ENCODE measurements at places on chromosomes 3 and 15.

DNA sequence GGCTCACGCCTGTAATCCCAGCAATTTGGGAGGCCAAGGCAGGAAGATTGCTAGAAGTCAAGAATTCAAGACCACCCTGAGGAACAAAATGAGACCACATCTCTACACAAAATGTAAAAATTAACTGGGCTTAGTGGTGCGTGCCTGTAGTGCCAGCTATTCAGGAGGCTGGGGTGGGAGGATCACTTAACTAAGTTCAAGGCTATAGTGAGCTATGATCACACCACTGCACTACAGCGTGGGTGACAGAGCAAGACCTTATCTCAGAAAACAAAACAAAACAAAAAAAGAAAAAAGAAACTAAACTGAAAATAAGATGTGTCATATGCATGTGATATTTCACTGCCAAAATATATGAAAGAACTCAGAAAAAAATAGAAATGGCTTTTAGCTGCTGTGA is 243.3 kb upstream of the CCDC54 start:
- no peak for DNase-seq

DNA sequence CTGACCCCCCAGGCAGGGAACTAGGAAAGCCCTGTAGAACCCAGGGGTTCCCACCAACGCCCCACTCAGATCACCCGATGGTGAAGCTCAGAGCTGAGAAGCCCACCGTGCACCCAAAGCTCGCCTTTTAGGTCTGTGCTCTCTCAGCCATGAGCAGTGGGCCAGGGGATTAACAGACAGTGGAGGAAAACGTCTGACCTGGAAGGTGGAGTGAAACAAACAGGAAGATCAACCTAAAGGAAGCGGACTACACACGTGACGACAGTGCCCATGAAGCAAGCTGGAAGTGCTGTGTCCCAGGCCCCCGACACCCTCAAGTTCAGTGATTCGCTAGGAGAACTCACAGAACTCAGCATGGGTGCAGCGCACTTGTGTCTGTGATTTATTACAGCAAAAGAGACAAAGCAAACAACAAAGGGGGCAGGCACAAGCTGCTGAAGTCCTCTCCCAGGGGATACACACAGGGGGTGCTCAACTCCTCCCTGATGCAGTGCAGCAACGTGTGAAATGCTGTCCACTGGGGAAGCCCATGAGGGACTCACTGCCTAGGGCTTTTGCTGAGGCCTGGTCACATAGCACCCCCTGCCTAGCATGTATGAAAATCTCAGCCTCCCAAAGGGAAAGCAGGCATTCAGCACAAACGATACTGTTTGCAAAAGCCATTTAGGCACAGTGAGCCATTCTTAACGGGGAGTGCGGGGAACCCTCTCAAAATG is 43.5 kb downstream of the CFAP92 start:
- no peak for DNase-seq

DNA sequence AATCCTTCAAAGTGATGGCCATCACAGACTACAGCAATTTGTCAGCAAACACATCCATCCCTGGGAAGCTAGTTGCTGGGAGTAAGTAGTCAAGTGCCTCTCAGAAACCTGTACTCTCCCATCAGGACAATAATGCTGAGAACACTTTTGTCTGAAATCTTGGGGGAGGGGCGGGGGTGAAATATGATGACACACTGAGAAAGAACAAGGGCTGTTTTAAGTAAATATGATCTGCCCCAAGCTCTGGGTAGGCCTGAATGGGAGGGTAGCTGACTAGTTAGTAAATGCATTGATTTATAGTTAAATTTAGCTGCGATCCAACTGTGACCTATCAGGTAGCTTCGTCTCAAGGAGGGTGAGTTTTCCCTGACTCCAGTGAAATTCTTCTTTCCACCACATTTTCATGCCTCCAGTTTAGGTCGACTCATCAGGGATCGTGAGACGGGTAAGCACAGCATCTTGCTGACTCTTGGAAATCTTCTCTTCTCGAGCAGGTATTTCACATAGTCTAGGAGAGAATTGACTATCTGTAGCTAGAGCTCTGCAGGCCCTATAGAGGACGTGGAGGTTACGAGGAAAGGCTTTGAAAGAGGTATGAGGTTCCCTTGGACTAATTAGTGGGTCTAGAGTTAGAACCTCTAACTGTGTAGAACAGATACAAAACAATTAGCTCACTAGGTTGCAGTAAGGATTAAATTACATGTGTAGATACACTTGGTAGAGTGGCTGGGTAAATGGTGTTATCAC is 213.4 kb upstream of the SLC2A2 start:
- DNase-seq: no peak

DNA sequence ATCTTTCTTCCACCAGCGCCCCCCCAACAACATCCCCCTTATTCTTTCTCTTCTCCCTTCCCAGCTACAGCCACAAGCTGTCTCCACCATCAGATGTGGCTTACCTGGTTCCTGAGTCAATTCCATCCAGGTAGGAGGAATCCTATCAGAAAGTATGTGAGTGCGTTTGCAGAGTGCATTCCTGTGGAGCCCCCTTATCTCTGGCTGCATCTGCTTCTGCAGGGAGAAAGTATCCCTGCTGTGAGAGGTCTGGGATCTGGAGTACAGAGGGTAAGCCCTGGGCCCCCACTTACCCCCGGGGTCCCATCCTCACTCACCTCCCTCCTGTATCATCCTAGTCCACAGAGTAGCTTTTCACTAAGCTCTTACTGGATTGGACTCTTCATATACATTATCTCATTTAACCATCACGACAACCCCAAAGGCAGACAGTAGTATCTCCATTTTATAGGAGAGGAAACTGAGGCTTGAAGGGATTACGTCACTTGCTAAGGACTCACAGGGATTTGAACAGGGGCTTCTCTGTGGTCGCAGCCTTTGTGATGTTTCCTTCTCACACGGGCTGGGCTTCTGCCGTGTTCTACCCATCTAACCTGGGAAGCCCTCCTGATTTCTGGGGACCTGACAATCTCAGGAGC is 22.2 kb upstream of the MAGEF1 start:
- no peak for DNase-seq

DNA sequence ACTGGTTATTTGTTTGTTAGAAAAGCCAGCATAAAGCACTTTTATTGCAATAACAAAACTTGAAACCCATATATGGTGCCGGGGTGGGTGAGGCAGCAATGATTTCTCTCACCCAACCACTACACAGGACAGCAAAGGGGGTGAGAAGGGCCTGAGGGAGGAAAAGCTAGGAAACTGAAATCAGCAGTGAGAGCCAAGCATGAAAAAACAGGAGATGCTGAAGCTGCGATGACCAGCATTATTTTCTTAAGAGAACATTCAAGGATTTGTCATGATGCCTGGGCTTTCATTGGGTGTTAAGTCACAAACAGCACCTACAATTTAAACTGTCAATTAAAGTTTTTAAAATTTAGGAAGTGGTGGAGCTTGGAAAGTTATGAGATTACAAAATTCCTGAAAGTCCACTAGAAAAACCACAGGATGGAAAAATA is 11.9 kb upstream of the TM4SF4 start:
- no peak for DNase-seq

- DNase-seq: no peak
These were observed 28.5 kb downstream of the MFSD1 start for GRCh38 chr3:158830391-158830790.

All from activated CD8-positive, alpha-beta memory T cell treated with anti-CD3 and anti-CD28 coated beads for 4 hours (primary cell).